COR-L47 (cell line): ENCODE measurements at places on chromosomes 2 and 18.

- DNase-seq = no peak
Observed at GRCh38 chr2:238495422-238495821, 68.7 kb downstream of the ASB1 start.

- DNase-seq = no peak
Observed at GRCh38 chr18:62206593-62206992, 19.5 kb downstream of the RELCH start.

DNA sequence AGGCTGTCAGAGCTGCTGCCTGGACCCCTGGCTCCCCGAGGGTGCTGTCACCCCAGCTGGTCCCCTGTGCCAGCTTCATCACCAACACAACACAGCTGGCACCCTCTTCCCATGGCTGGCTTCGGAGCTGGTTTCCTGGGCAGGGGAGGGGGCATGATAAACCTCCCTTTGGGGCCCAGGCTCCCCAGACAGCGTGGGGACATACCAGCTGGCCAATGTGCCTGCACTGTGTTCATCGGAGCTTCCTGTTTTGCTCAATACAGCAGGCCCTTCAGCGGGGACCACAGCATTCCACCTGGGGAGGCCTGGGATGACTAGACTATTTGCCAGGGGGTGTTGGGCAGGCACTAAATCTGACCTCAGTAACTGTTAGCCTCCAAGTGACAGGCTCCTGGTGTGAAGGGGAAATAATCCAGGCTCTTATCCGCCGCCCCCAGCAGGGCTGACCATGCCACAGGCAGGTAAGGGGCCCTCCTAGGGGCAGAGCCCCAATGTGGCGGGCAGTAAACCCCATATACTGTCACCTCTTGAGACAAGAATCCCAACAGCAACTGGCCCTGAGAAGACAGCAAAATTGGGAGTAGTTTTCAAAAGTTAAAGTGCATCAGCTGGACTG, 44.6 kb downstream of the EMX1 start:
- no peak for DNase-seq

GRCh38 chr2:32402091-32402490, 45.3 kb downstream of the BIRC6 start:
- no peak for DNase-seq

DNA sequence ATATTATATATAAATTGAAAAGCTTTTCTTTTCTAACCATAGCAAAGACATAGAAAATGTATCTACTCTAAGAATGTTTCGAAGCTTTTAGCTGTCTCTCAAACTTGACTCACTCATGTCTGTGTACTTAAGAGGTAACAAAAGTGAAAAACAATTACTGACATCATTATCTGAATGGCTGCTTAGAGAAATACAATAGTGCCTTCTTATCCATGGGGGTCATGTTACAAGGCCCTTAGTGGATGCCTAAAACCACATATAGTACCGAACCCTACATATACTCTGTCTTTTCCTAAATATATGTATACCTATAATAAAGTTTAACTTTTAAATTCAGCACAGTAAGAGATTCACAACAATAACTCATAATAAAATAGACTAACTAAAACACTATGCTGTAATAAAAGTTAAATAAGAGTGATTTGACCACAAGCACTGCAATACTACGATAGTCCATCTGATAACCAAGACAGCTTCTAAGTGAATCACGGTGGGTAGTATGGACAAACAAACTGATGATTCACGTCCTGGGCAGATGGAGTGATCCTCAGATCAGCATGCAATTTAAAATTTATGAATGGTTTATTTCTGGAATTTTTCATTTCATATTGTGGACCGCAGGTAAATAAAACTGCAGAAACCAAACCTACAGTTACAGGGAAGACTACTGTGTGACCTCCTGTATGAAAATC, 246.2 kb downstream of the XIRP2 start:
- no peak for DNase-seq

DNA sequence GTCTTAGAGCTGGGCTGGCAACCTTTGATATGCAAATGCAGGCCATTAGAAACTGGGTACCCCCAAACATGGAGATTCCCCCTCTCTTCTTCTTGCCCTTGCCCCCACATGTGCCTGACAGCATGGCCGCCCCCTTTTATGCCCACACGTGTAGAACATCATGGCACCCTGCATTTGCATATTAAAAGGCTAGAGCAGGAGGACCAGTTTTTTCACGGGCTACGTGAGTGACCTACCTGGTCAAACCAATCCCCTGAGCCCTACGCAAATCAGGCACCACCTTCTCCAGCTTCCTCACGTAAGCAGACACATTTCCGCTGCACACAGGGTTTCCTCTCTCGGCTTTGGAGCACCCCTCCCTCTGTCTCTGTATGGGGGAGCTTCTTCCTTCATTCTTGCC, 110.9 kb upstream of the COPS8 start:
- no peak for DNase-seq

GRCh38 chr18:76306685-76307292, 188.3 kb downstream of the ZNF516 start:
- no peak for DNase-seq

DNA sequence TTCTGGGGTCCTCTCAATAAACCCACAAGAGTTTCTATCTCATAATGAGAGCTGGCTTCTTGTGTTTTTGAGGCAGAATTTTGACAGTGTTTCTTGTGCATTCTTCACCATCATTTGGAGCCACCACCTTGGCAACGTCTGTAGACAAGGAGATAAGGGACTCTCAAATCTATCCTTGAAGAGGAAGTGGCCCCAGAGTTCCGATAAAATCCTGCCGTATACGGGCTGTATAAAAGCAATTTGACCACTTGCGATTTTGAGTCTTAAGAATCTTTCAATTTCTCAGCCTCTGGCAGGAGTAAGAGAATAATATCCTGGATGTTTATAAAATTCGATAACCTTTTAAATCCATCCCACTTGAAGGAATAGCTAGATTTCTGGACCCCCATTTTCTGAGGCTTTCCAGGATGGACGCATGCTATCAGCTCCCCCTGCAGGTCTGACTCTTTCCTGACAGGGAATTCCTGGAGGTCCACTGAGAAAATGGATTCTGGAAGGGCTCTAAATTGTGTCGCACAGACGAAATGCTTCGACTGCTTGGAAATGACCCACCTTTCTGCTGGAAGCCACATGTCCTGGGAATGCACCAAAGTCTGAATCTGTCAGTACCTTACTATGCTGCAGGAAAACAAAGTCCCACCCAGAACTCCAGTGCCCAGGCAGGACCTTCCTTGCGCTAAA, 54.1 kb downstream of the E2F6 start:
- DNase-seq = peak; percentile 41

DNA sequence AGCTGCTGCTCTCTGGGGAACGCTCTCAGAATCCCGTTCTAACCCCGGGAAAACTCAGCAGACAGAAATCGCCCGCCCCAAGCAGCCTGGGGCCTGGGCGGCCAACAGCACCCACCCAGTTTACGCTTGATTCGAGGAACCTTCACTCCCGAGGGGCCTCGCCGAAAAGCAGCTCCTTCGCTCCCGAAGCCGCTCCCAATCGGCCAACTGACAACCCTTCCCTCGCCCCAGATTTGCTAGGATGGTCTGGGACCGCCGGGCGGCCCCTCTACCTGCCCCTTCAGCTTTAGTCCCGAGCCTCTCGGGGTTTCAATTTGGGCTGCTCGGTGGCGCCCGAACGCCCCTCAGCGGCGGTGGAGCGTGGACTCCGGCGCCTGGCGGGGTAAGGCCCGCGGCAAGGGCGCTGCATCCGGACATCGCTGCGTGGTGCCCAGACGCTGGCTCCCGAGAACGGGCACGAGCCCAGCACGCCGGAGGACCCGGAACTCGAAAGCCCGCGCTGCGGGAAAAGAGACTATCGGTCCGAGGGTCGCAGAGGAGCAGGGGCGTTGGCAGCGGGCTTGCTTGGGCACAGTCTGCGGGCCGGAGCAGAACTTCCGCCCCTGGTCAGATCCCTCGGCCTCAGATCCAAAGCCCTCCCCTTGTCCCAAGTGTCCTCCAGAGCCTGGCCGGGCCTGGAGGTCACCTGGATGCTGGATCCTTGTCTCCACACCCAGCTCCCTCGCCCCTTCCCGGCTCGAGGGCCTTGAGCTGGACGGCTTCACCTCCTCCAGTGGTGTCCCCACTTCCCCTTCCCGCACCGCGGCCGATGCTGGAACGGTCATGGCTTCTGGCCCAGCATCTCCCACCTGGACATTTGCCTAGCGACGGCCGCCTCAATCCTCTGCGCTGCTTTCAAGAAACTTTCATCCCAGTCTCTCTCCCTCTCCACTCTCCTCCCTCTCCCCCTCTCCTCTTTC, 3.0 kb upstream of the OTX1 start:
- peak; percentile 6 for DNase-seq

DNA sequence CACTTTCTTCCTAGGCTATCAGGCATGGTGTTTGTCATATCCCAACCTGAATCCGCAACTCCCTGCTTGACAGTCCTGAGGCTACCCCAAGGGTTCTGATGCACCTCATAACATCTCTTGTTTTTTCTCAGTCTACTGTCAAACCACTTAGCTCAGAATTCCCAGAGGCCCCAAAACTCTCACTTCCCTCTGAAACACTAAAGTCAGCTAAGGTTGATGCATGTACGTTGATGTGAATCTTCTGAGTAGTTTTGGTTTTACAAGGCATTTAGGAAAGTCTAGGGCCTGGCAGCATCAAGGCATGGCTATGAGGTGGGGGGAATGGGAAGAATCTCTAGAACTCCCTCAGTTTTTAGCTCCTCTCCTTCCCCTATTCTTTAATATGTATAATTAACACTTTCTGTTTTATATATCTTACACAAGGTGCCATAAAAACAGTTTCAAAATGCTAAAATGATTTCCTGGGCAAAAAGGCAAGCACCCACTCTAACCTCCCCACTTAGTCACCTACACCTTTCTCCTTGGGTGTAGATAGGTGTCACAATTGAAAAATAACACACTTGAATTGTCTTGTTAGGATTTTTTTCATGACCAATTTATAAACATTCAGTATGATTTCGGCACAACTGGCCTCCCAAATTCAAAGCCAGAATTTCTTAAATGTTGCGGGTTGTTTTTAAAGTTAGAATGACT, 71.4 kb upstream of the TANK start:
- no peak for DNase-seq

GRCh38 chr2:46520130-46520711, 40.9 kb downstream of the TMEM247 start:
- DNase-seq = no peak

DNA sequence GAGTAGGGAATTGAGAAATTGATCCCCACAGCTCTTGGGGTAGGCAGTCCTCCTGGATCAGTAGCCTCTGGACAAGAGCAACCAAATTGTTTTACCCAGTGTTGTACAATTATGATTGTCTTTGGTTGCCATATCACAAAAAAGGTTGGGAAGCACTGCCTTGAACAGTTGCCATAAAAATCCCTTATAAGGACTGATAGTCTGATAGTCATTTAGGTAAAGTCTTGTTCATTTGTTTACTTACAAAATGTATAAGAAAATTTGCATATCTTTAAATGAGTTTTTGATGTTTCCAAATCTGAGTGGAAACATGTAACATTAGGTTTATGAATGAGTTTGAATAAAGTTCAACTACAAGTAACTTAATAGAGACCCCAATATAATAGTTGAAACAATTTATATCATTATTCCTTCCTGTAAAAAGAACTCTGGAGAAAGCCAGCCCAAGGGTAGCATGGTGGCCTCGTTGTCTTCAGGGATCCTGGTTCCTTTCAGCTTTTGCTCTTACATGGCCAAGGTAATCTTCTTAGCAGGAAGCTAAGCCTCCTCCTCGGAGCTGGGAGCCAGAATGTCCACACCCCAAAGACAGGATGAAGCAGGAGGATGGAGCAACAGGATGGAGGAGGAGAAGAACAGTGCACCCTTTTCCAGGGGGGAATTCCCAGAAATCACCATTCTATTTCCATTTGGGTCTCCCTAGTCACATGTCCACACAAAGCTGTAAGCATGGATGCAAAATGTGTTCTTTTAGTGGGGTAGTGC, 35.7 kb upstream of the NEMP2 start:
- no peak for DNase-seq

DNA sequence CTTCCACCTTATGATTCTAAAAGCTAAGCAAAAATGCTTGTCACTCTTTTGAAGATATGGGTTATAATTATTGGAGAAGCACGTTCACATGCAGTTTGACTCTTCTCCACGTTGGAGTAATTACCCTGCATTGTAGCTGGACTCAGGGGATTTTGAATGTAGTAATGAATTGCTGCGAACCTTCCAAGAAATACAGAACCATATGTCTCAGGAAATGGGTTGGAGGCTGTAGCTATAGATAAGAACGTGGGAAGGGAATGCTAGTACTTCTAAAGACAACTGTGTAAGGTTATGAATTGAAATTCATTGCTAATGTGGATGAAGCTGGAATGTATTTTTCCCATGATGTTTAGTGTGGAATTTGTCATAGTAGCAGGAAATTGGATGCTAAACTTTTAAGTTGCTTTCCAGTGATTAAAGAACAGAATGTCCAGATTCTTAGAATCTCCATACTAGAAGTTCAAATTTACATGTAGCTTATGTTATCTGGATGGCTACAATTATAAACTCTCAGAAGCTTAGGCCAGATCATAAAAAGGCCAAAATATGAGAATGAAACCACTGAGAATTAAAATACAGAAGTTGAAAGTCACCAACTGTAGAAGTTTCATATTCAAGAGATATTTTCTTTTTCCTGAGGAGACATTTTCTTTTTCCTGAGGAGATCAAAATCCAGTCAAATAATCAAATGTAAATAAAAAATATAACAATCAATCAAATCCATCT, 27.3 kb upstream of the SPOPL start:
- DNase-seq = no peak

- DNase-seq = no peak
Observed at GRCh38 chr2:8481463-8482009, 200.3 kb upstream of the ID2 start.

- no peak for DNase-seq
Observed at GRCh38 chr18:4638680-4639079, 183.6 kb upstream of the DLGAP1 start.

DNA sequence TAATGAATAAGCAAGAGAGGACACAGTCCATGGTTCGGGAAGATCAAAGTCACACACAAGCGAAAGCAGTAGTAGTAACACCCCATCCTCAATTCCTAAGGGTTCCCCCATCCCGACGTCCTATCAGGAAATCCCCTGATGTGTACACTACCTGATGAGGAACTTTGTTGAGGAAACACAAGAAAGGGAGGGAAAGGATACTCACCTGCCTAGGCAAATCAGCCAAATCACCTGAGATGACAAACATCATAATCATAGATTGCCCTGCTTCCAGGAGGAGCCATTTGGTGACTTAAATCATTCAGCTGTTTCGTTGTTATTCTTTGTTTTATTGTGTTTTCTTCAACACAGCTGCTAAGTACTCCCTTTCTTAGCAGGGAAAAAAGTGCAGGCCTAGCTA, 55.5 kb upstream of the SPOPL start:
- no peak for DNase-seq

GRCh38 chr2:136072621-136073020, 45.3 kb downstream of the CXCR4 start:
- DNase-seq = no peak

GRCh38 chr2:15544227-15544626, 16.9 kb downstream of the NBAS start:
- DNase-seq = no peak

- no peak for DNase-seq
Observed at GRCh38 chr18:58597649-58598048, 31.2 kb downstream of the ALPK2 start.

DNA sequence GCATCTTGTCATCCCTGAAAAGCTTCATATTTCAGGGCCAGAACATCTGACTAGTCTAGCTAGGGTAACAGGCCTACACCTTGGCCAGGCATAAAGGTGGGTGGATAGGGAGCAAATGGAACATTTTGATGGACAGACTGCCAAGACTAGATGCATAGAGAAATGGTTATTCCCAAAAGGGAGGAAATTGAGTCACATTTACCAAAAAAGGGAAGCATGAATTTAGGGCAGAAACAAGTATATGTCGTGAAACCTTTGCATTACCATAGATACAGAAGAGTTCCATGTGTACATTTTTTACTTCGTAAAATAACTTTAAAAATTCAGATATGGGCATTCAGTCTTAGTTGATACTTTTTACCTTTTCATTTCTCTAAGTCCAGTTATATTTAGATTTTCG, 101.3 kb upstream of the ZEB2 start:
- DNase-seq = no peak
